ENCODE measurements at places on chromosomes 11 and 22.
A peak's percentile ranks its signal among the peaks of the same experiment; 100 is the strongest.

DNA sequence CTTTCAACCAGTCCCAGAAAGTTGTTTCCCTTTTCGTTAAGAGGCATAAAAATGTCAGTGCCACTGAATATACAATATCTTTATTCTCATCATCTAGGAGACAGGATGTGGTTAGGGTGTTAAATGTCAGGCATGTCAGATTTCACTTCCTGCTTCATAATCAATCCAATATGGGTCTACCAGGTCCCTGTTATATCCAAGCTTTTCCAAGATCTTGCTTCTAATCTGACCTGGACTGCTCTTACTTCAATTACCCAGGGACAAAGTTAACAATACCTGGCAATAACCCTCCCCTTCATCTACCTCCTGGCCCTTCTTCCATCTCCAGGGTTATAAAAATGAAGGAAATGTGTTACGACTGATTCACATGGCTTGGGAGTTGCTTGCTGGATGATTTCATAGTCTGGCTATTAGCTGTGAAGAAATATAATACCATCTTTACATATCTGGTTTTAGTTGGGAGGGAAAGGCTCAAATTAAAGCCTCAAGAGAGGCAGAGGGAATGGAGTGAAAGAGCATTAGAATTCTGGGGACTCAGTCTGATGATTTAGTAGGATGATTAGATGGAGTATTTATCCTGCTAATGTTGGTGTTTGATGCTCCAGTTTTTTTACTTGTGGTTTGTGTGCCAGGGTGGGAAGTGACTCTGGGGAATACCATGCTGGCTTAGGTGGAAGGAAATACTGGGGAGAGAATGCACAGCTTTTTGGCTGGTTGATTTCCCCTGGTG, 534.3 kb downstream of the ETS1 start:
- no peak for DNase-seq

DNA sequence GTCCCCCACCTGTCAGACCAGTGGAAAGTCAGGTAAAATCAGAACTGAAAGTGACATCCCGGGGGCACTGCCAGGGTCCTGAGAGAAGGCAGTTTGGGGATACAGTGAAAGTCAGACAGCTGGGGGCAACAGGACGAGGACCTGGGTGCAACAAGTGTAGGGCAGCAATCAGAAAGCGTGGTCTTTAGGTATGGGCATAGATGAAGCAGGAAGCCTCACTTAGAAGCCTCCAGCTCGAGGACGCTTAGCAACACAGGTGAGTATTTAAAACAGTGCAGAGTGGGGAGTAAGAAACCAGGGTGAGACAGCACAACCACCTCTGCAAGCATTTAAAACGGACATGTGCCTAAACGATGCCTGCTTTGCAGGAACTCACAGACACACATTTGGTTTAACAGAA, 64.6 kb upstream of the POU2AF1 start:
- no peak for DNase-seq

GRCh38 chr11:94132152-94132558, 3.5 kb downstream of the PANX1 start:
- no peak for DNase-seq

GRCh38 chr11:257766-258493, 20.3 kb upstream of the NLRP6 start:
- DNase-seq, result no peak

- no peak for DNase-seq
Observed at GRCh38 chr11:97615546-97615945, 1225.7 kb downstream of the JRKL start.

DNA sequence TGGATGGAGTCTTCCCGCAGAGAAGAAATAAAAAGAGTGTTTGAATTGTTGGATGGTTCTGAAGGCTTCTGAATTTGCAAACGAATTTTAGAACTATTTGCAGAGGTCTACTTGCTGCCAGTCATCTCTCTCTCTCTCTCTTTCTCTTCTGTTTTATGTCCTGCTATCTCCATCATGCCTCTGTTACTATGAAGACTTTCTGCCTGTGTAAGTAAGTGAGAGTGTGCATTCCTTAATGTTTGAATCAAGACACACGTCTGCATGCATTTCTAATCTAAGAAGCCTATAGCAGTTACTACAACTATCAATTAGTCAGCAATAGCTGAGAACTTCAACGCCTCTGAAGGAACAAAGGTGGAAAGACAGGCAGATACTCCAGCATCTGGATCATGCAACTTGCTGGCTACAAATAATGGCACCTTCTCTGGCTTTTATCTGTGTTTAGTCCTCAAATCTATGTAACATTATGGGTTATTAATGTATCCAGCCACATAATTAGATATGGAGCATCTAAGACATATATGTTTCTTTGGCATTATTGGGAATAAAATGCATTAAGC, 191.5 kb upstream of the BLID start:
- DNase-seq, result no peak

- DNase-seq, result no peak
Observed at GRCh38 chr11:5204787-5205186, 4.3 kb upstream of the OR51V1 start.

DNA sequence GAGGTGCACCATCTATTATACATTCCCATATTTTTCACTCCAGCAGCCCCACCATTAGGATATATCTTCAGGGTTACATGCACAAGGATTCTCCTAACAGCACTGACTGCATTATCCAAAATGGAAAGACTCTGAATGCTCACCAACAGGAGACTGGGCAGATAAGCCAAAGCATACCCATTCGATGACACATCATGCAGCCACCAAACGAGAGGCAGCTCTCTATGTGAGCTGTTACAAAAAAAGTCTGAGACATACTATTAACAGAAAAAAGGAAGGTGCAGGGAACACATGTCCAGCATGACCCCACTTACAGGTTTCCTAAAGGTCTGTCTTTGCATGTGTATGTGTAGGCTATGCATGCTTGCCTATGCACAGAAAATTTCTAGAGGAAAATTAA, 12.4 kb upstream of the SERPIND1 start:
- no peak for DNase-seq

GRCh38 chr11:120254788-120255518, 15.0 kb downstream of the POU2F3 start:
- peak; percentile 29 for DNase-seq

GRCh38 chr22:28075358-28075981, 156.4 kb upstream of the PITPNB start:
- DNase-seq, result no peak

DNA sequence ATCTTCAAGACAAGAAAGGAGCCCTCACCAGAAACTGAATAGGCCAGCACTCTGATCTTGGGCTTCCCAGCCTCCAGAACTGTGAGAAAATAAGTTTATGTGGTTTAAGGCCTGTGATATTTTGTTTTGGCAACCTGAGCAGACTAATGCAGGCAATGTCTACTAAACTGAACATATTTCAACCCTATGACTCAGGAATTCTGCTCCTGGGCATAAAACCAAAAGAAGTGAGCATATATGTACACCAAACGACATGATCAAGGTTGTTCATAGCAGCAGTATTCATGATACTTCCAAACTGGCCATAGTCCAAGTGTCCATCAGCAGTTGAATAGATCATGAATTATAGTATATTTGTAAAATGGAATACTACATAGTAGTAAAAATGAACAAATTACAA, 29.0 kb downstream of the CSNK2A3 start:
- DNase-seq, result no peak

- DNase-seq, result no peak
Observed at GRCh38 chr11:124176925-124177715, 6.0 kb upstream of the OR10D3 start.

GRCh38 chr11:57584341-57584740, 13.1 kb upstream of the SERPING1 start:
- DNase-seq, result no peak

- DNase-seq, result no peak
Observed at GRCh38 chr11:60978546-60979380, 7.3 kb downstream of the CD6 start.

- no peak for DNase-seq
Observed at GRCh38 chr11:437228-437870, 4.5 kb downstream of the ANO9 start.

GRCh38 chr22:42283278-42284201, 13.1 kb upstream of the TCF20 start:
- peak; percentile 58 for DNase-seq

- DNase-seq, result no peak
Observed at GRCh38 chr11:61923166-61924063, 6.0 kb upstream of the RAB3IL1 start.

DNA sequence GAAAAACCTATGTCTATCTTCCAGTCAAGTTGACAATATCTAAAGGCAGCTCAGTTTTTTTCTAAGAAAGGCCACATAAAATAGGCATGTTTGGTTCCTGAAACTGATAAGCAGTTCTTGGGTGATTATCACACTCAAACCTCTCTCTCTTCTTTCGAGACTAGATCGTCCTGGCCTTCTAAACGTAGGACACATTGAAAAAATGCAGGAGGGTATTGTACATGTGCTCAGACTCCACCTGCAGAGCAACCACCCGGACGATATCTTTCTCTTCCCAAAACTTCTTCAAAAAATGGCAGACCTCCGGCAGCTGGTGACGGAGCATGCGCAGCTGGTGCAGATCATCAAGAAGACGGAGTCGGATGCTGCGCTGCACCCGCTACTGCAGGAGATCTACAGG, 15.1 kb downstream of the CDPF1 start:
- no peak for DNase-seq

- no peak for DNase-seq
Observed at GRCh38 chr11:104198576-104198975, 34.6 kb upstream of the PDGFD start.

DNA sequence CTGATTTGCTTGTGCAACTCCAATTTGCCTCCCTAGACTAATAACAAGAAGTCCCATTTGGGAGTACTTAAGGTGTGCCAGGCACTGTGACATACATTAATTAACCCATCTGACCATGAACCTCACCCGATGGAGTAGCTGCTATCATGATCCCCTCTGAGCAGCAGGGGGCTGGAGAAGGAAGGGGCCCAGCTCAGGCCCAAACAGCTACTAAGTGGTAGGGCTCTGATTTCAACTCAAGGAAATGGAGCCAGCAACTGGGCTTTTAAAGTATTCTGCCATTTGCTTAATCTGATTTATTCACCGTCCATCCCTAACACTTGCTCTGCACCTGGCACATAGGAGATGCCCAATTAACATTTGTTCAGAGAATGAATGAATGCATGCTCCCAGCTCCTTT, 1.2 kb downstream of the CRYBB1 start:
- DNase-seq, result no peak

GRCh38 chr11:67558084-67558772, 25.4 kb upstream of the GSTP1 start:
- DNase-seq, result no peak

DNA sequence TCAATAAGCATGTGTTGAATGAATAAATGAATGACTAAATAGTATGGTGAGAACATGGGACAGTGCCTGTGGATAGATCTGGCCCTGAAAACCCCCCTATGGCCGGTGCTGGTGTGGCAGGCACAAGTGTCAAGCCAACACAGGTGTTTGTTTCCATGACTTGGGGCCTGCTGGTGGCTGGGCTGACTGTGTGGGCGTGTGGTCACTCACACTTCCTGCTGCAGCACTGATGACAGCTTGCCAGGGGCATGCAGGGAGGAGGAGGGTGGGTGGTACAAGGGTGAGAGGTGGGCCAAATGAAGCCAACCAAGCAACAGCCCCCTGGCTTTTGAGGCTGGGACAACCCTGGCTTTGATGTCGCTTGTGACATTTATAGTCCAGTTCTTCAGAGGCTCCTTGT, 30.3 kb upstream of the ABCC8 start:
- no peak for DNase-seq

GRCh38 chr11:75107187-75107586, 10.5 kb upstream of the OR2AT4 start:
- no peak for DNase-seq

- DNase-seq, result no peak
Observed at GRCh38 chr22:47308886-47309285, 546.4 kb downstream of the TBC1D22A start.

GRCh38 chr11:79437981-79438630, 2.7 kb downstream of the TENM4 start:
- peak; percentile 31 for DNase-seq

- peak; percentile 31 for DNase-seq
Observed at GRCh38 chr11:57641011-57641807, 8.5 kb downstream of the YPEL4 start.

- DNase-seq, result no peak
Observed at GRCh38 chr22:38844315-38845003, 631 bp upstream of the NPTXR start.

- no peak for DNase-seq
Observed at GRCh38 chr11:93537767-93538261, 5.4 kb downstream of the SMCO4 start.

DNA sequence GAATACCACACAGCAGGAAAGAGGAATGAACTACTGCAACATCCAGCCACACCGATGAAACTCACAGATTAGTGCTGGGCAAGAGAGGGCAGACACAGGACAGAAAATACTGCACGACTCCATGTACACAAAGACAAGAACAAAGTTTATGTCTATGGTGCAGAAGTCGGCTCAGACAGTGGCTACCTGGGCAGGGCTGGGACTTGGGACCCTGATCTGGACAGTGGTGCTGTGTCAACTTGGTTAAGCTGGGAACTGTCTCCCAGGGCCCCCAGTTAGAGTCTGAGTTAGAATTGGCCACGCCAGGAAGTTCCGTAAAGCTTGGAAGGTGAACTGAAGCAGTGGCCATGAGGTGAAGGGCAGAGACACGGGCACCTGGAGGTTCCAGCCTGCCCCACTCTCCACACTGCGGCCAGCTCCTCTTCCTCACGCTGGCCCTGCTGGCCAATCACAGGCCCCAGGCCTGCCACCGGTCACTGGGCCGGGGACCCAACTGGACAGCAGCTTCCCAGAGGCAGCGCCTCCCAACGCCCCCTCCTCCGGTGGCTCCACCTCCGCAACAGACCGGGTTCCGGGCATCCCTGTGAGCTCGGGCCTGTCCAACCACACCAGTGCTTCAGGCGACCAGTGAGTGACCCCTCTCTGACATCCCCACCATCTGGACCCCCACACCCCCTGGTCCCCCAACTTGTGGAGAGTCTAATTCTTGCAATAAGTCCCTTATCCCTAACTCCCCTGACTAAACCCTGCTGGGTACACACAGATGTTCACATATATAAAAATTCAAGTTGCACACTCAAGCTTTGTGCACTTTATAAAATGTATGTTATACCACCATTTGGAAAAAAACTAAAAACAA, 93.7 kb downstream of the MICAL3 start:
- DNase-seq, result no peak

- peak; percentile 85 for DNase-seq
Observed at GRCh38 chr11:119533921-119534736, 111.2 kb upstream of the THY1 start.

DNA sequence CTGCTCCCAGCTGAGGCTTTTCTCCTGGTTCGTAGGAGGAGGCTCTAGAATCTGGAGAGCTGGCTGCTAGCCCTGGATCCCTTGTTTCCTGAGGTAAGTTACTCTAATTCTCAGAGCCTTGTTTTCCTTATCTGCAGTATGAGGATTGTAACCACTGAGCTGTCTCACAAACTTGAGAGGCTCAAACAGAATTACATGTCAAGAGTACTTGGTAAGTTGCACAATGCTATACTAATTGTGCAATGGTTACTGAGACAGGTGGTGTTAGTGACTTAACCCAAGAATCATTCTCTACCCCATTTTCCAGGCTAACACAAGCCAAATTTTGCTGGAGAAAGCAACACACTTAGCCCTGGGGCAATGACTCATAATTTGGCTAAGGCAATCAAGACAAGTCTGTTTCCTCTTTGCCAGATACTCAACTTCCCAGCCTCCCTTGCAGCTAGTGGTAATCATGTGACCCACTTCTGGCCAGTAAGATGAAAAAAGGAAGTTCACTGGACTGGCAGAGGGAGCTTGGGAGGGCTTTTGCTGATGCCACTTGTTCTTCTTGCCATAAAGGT, 348.0 kb downstream of the TENM4 start:
- DNase-seq, result no peak

GRCh38 chr22:26777156-26777801, 119.9 kb downstream of the MIAT start:
- no peak for DNase-seq

- DNase-seq, result no peak
Observed at GRCh38 chr22:34986523-34986922, 79.4 kb upstream of the ISX start.

Data from NCI-H1092 treated with DMSO at 0.1 percent for 48 hours (cell line).